NCI-H2081 treated with DMSO at 0.1 percent for 48 hours (cell line): ENCODE measurements at places on chromosomes 2 and 18.

GRCh38 chr2:232600053-232600773, 33.2 kb upstream of the EFHD1 start:
- DNase-seq: no peak

DNA sequence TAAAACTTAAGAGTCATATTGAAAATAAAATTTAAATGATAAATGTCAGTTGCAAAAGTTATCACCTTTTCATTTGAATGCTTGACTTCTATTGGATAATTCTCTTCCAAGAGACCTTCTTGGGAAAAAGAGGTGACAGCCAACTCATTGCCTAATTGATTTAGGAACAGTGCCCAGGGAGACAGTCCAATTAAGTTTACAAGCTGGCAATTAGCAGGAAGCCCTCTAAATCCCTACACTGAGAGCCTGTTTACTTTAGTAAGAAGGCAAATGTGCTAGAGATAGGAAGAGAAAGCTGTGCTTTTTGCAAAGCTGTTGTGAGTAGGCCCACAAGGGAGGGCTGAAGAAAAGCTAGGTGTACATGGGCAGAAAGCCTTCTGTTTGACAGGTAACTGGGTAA, 189.1 kb downstream of the WDPCP start:
- DNase-seq: peak; percentile 24

DNA sequence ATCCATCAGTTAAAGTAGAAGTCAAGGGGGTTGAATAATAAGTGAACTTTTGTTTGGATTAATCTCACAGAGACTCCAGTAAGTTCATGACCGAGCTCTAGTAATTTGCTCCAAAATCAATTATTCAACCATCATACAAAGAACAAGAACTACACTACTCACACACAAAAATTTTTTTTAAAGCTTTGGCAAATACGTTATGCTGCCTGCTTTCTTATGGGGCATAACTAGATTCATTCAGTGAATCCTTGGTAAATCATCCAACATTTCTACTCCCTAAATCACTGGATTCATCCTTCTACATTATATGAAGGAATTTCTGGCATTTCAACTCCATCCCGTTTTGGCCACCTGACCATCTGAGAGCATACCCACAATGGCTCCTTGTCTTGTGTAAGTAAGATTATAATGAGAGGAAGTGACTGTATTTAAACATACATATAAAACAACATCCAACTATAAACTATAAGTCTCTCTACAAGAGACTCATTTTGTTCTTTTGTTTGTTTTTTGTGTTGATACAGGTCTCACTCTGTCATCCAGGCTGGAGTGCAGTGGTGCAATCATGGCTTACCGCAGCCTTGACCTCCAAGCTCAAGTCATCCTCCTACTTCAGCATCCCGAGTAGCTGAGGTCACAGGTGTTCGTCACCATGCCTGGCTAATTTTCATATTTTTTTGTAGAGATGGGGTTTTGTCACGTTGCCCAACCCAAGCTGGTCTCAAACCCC, 144.2 kb upstream of the LRRTM4 start:
- no peak for DNase-seq

DNA sequence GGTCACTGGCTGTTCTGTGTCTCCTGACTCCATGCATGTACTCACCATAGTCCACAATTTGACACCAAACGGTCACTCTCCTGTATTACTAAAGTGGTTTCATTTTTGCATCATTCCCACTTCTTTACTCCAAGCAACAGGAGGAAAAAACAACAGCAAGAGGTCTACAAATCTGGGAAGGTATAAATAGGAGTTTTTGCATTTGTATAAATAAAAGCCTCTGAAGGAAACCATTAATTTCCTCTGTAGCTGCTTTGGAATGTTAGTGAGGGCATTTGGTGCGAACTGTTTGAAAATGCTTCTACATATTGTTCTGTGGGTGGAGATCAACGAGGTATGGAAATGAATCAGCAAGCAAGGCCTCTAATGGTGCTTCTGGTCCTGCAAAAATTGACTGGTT, 148.5 kb upstream of the DLX2 start:
- no peak for DNase-seq

DNA sequence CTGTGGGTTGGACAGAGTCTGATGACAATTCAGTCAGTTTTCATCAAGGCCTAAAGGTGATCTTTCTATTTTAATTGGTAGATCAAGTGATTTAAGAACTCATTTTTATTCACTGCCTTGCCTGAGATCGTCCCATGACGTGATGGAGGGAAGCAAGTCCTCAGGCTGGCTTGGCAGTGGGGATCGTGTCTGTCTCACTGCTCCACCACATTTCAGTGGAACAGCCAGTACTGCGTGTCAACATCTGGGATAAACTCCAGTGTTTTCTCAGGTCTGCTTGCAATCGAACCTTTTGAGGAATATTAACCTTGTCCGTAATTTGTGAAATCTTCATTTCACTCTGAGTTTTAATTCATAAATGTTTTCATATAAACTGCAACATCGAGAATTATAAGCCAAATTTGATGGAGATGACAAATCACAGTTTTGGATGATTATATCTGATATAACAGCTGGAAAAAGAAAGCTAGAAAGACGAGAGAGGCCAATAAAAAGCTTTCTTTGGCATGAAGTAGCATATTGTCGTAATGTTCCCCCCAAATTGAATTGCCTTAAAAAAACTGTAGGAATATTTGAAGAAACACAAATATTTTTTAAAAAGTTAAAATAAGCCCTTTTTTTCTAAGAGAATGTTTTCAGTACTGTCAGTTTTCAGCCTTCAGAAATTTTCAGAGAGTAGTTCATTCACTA, 414.7 kb upstream of the SPRED2 start:
- no peak for DNase-seq

GRCh38 chr18:40179729-40180461, 1775.1 kb upstream of the PIK3C3 start:
- DNase-seq: no peak

- no peak for DNase-seq
These were observed 2.1 kb upstream of the SKA1 start for GRCh38 chr18:50372743-50373142.

DNA sequence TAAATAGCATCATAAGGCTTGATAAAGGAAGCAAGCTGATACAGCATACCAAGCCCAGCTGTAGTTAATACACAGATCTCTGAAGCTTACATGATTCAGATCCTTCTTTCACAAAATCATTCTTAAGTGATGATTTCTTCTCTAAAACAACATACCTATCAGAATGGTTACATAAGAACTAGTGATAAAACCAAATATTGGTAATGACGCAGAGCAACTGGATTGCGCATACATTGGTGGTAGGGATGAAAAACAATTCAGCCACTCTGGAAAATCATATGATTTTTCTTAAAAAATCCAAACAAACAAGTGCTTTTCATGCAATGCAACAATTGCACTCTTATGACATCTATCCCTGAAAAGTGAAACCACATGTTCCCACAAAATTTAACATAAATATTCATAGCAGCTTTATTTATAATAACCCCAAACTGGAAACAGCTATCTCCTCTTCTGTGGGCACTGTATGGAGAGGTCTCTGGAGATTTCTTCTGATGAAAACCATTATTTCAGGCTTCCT, 153.6 kb upstream of the DSEL start:
- no peak for DNase-seq

DNA sequence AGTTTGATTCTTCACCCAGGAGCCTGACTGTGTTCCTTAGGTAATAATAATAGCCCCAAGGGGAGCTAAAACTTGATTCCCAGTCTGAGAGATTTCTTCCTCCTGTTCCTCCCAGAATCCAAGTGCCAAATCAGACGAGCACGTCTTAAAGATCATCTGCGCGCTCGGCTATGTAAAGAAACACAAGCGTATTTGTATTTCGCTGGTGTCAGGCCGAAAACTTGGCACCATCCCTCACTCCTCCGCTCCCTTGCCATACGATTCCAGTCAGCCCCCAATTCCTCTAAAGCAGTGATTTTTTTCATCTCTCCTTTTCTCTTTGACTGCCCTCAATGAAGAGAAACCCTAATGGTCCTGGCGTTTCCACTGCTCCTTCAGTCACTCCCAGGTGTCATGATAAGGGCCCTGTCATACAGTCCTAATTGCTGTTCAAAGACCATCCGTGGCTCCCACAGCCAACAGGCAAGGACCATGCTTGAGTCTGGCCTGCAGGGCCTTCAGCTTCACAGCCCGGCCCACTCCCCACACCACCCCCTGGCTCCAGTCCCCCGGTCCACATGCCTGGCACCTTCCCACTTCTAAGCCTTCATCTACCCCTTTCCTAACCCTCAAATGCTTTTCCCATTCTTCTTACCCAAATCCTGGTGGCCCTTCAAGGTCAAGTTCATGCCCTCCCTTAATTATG, 130.8 kb upstream of the ID2 start:
- no peak for DNase-seq

DNA sequence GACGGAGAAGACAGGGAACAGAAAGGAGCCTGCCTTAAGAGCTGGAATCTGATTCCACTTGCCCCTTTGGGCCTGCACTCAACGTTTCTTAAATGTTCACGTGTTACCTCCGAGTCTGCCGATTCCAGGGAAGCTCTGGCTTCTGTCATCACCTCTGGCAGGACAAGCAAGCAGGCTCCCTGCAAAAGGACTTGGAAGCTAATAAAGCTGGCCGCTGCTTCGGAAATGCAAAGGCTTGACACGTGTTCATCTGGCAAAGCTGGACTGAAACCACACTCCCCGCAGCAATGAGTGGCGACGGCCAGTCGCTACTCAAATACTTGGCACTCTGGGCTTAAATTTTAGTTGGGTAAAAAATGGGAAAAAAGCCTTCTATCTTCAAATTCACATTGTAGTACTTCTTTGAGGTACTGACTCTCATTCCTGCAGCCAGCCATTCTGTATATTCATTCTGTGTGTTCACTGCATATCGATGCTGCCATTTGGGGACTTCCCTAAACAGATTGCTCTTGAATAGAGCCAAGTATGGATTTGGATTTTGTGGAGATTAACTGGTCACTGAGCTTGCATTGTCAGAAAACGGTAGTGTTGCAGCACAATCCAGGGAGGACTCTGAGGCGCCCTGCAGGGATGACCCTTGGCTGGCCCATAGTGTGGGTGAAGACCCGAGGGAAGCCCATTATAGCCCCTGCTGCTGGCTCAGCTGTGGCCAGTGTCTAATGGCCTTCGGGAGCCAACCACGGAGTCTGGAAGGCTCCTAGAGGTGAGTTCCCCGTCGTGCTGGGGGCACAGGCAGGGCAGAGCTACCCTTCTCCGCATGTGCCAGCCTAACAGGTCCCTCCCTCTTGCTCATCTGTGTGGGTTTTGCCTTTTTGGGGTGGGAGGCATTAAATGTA, 231.5 kb downstream of the PRKCE start:
- DNase-seq: no peak

DNA sequence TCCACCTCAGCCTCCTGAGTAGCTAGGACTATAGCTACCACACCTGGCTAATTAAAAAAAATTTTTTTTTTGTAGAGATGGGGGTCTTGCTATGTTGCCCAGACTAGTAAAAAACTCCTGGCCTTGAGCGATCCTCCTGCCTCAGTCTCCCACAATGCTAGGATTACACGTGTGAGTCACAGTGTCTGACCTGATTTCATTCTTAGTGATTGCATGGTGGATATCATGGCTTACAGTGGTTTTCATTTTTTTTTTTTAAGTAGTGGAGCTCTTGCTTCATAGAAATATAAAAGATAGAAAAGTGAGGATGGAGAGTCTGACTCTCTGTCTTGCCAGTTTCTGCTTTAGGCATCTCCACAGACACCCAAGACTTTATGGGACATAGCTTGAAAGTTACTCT, 83.6 kb downstream of the CDC42EP3 start:
- DNase-seq: no peak

GRCh38 chr18:10081492-10081891, 167.7 kb downstream of the VAPA start:
- no peak for DNase-seq

DNA sequence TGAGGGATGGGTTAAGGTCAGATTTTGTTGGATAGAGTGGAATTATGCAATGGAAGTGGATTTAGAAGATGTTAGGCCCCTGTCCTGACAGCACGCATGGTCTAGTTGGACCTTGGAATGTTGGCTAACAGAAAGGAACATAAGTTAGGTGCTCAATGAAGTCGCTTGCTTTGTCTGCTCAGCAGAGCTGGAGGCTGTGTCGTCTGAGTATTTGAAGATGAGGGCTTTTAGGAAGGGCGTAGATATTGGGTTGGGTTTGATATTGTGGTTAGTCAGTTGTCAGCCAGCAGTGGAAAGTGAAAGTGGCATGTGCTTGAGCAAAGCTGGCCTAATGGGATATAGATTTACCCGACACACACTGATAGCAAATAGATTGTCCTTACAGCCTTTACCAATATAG, 239.3 kb downstream of the PRKCE start:
- DNase-seq: no peak

DNA sequence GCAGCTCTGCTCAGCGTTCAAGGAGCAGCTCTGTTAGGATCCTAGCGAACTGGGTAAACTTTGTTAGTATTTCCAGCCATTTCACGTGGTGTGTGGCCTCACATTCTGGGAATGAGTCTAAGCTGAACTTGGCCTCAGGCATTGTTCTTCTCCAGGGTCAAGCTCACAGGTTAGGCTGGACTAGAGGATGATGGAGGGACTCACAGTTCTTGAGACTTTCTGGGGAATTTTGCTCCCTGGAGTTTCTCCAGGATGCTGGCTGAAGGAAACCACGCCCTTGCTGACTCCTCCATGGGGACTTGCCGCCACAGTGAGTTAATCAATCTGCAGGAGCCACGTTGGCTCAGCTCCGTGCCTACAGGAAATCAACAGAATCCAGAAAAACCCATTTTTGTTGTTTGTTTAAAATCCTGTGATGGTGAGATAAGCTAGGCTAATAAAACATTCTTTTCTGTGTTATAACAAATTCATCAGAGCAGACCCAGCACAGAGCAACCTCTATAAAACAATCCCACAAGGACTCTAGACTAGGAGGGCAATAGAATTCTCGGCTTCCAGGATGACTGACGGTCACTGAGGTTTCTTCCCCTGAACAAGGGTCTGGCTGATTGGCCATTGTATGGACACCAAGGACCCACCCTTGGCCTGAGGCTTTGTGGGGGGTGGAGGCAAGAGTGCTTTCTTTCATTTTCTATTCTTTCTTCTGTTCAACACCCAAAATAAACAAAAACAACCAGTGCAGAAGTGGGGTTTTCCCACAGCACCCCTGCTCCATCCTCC, 12.6 kb downstream of the CNDP1 start:
- DNase-seq: no peak

DNA sequence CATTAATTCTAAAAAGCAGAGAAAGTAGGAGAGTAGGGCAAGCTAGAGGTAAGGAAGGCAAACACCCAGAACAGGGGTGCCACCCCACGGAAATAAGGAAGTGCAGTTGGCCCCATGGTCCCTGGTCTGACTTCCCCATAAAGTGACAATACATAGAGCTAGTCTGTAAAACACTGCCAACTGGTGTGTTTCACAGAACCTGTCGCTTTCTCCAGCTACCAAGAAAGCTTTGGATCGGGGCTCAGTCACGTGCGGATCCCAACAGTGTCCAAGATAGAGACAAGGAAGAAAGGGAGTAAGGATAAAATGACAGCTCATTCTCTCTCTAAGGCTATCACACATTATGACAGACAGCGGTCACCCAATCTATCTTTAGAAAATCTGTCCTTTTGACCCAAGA, 36.4 kb downstream of the TBC1D8 start:
- DNase-seq: no peak

- DNase-seq: no peak
These were observed 22.4 kb downstream of the TET3 start for GRCh38 chr2:74007121-74007520.
